Natural killer cell treated with Interleukin-12 subunit alpha and Interleukin-12 subunit beta and Interleukin-15 and Interleukin-18, amount 100 ng/mL, for 72 hours (primary cell): ENCODE measurements at places on chromosomes 3 and 15. TPM values are rescaled to one million over a fixed set of nuclear protein-coding genes. Genes with fewer than 3 reads are reported as not detected.
A peak's percentile ranks its signal among the peaks of the same experiment; 100 is the strongest.

GPR176 gene
- 0.07 TPM for total RNA-seq

- no peak overlapping the region for H3K4me3 ChIP-seq
- H3K27ac ChIP-seq, result no peak overlapping the region
- no peak for DNase-seq
- no peaks in the 10 kb centered on the region for H3K27me3 ChIP-seq
- no peaks in the 10 kb centered on the region for H3K36me3 ChIP-seq
Observed at GRCh38 chr3:121918779-121919483, 24.7 kb downstream of the SLC15A2 start.

GRCh38 chr3:148439254-148439822 is 258.4 kb upstream of the AGTR1 start:
- no peak overlapping the region for H3K4me3 ChIP-seq
- H3K4me1 ChIP-seq, result no peaks in the 10 kb centered on the region
- no peak overlapping the region for H3K27ac ChIP-seq
- no peaks in the 10 kb centered on the region for H3K27me3 ChIP-seq
- no peak for DNase-seq

GRCh38 chr15:94324835-94325767 is 93.7 kb downstream of the MCTP2 start:
- peaks cover 51% of the 10 kb centered on the region for H3K36me3 ChIP-seq
- H3K27ac ChIP-seq, result peak overlapping the region; percentile 90
- peak overlapping the region; percentile 28 for H3K4me3 ChIP-seq
- peak; percentile 89 for DNase-seq

FGF12 gene
- not detected for total RNA-seq

DNA sequence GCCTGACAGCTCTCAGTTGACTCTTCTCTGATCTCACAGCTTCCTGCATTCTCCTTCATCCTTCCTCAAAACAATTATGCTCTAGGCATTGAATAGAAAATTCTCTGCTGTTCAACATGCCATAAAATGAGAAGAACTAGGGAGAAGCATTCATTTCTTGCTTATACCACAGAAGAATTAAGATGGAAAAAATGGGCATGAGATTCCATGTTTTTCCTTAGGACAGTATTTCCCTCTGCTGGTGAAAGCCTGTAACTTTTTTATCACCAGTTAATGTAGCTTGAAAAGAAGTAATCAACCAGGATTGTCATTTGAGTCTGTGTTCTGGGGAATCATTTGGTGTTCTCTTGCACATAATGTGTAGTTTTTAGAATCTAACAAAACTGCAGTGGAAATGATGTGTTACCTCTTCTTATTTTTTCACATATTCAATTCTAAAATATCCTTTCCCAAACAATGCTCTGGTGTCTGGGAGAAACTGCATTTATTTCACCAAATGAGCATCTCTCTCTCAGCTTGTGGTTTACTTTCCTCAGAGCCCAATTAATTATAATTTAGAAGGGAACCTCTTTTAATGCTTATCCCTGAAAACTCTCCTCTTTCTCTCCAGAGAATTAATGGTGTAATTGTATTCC is 92.8 kb upstream of the DCBLD2 start:
- H3K36me3 ChIP-seq, result no peaks in the 10 kb centered on the region
- H3K4me3 ChIP-seq, result no peak overlapping the region
- peaks cover 3% of the 10 kb centered on the region for H3K27me3 ChIP-seq
- H3K4me1 ChIP-seq, result no peaks in the 10 kb centered on the region

- H3K4me3 ChIP-seq, result no peak overlapping the region
- H3K27ac ChIP-seq, result no peak overlapping the region
- DNase-seq, result no peak
Observed at GRCh38 chr3:136703429-136703828, 48.7 kb downstream of the STAG1 start.

- H3K36me3 ChIP-seq, result no peaks in the 10 kb centered on the region
- DNase-seq, result no peak
- no peak overlapping the region for H3K4me3 ChIP-seq
- H3K4me1 ChIP-seq, result peaks cover 7% of the 10 kb centered on the region
- H3K27me3 ChIP-seq, result no peaks in the 10 kb centered on the region
- no peak overlapping the region for H3K27ac ChIP-seq
Observed at GRCh38 chr3:99918715-99919114, 101.1 kb downstream of the CMSS1 start.

LRRC3B gene
- total RNA-seq, result not detected

GRCh38 chr3:40397912-40398311 is 10.9 kb downstream of the ENTPD3 start:
- no peak overlapping the region for H3K27ac ChIP-seq
- DNase-seq, result no peak
- no peaks in the 10 kb centered on the region for H3K27me3 ChIP-seq
- H3K4me3 ChIP-seq, result no peak overlapping the region
